ENCODE measurements at places on chromosomes 11 and 22.

- no peak for DNase-seq
These were observed 1.5 kb downstream of the TPBGL start for GRCh38 chr11:75241906-75242644.

GRCh38 chr11:23674866-23675265 lies 814.6 kb upstream of the CCDC179 start:
- no peak for DNase-seq

- no peak for DNase-seq
These were observed 18.2 kb downstream of the THAP12 start for GRCh38 chr11:76362716-76363115.

DNA sequence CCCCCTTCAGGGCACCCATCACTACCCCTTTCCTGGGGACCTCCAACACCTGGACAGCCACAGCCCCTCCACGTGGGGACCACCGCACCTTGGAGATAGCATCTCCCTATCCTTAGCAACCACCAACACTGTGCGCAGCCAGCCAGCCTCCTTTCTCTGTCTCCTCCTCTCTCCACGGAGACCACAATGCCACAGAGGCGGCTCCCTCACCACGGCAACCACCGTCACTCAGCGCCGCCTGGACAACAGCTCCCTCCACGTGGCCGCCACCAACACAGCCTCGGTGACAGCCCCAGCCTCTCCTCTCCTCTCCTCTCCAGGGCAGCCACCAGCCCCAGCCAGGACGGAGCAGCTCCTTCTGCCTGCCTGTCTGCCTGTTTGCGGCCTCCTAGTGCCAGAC lies 10.5 kb downstream of the ELFN2 start:
- no peak for DNase-seq

DNA sequence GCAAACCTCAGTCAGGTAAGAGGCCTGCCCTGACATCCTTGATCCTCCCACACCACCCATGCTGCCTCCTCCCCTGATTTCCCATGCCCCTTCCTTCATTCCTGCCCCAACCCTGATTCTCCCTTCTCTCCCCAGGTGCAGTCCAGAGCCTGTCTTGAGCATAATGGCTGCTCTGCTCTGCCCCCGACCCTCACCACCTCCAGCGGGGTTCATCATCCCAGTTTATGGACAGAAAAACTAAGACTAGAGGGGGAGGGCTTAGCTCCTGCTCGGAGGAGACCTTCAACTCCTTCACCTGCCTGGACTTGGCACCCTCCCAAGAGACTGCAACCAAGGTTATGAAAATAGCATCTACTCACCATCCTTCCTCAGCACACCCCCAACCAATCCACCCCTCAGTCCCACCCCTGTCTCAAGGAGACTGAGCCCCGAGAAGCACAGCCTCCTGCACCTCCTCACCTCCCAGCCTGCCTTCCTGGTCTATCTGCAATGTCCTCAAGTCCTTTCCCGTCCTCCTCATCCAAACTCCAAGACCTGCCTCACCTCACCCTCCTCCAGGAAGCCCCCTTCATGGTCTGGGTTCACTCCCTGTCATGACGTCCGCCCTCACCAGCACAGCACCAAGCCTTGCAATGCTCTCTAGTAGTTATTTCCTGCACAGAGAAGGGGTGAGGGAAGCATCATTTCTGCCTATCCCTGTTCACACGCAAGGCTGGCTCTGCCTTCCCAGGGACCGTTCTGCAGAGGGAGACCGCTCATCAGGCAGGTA lies 103.1 kb downstream of the PDE2A start:
- no peak for DNase-seq

DNA sequence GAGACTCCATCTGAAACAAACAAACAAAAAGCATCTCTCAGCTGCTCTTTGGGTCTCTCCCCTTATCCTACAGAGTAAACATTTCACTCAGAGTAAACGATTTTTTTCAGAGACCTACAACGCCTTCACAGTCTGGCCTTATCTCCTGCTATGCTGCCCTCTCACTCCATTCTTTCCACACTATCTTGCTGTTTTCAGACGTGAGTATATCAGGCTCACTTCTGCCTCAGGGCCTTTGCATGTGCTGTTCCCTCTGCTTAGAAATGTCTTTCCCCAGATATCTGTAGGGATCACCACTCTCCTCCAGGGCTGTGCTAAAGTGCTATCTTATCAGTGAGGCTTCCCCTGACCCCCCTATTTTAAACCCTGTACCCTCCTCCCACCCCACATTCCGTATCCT lies 6.5 kb downstream of the RIBC2 start:
- no peak for DNase-seq

DNA sequence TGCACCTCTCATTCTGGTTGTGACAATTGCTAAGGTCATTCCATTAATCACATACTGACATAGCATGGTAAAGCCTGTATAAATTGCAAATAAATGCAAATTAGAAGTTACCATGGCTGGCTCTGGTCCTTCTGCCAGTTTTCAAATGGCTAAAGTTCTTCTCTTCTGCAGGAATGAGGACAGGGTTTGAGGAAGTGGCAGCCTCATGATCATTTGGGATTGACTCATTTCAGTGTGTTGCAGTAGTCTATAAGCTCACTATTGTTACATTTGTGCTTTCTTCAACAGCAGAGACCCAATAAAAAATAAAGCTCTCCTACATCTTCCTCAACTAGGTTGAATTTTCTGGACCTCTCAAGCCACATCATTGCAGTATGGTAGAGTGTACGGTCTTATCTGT lies 60.3 kb downstream of the NECTIN1 start:
- DNase-seq = no peak

GRCh38 chr11:75627906-75628668 lies 40.8 kb downstream of the MAP6 start:
- no peak for DNase-seq

DNA sequence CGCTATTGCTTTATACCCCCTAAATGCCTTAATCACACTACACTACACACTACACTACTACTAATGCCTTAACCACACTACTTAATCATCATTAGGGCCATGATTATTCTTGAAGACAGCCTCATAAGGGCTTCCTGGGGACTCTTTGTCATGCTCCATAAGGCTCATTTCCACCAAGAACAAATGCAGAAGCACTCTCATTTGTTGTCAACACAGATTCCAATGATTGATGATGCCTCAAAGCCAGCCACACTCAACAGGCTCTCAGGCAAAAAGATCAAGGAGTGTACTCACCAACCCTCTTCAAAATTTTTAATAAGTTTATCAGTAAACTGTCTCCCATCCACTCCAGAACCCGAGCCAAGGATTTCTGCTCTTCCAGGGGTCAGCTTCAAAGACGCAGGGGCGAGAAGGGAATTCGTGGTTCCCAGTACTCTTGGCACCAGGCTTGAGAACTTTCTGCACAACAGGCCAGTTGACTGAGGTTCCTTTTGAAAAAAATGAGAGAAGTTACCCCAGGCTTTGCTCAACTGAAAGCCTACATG lies 204.7 kb upstream of the GUCY1A2 start:
- no peak for DNase-seq

GRCh38 chr11:66902486-66903177 lies 45.8 kb downstream of the LRFN4 start:
- no peak for DNase-seq

DNA sequence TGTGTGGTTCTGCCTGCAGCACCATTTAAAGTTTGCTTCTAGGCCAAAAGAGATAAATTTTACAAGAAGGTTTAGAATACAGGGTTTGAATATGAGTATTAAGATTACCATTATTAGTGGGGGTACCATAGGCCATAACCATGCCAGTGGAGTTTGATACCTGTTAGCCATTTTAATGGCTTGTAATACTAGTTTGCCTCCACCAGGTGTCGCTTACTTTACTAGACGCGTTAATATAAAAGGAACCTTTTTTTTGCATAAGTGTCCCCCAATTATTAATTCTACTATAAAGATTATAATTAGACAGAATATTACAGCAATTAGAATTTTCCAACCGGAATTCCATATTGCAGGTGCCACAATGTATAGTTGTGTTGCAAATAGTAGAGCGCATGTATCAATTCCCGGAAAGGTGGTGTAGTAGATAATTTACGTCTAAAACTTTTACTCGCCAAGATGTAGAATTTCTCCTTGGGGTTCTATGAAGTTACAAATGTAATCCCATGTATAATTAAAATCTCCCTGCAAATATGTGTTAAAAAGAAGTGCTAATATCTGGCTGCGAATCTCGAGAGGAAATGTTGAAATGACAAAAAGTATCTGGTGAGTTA lies 16.1 kb downstream of the MS4A6E start:
- DNase-seq = no peak

DNA sequence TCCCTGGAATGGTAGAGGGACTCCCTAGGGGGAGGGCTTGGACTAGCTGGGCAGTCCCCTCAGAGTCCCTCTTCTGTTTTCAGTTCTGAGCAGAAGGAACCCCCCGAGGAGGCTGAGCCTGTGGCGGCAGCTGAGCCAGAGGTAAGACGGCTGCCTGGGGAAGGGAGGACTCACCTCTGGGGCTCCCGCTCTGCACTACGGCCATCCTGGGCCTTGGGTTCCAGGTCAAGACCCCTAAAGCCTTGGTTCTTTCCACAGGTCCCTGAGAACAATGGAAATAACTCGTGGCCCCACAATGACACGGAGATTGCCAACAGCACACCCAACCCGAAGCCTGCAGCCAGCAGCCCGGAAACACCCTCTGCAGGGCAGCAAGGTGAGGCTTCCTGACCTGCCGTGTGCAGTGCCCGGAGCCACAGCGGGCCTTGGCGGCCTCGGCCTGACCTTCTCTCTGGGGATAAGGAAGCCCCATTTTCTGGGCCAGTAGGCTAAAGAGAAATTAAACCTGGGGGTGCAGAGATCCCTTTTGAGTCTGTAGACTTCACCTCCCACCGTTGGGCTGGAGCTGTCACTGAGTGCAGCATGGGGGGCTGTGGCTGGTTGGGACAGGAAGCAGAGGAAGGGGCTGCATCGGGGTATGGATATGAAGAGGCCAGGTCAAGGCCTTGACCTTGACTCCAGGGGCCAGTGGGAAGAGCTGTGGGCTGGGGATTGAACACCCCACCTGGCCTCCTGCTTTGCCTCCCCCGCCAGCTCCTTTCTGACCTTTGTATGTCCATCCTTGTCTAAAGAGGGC lies 15.0 kb downstream of the INCENP start:
- DNase-seq = no peak

- DNase-seq = no peak
These were observed 38.6 kb downstream of the BLID start for GRCh38 chr11:122077459-122077858.

- DNase-seq = no peak
These were observed 86.8 kb upstream of the TIMP3 start for GRCh38 chr22:32714458-32715430.

DNA sequence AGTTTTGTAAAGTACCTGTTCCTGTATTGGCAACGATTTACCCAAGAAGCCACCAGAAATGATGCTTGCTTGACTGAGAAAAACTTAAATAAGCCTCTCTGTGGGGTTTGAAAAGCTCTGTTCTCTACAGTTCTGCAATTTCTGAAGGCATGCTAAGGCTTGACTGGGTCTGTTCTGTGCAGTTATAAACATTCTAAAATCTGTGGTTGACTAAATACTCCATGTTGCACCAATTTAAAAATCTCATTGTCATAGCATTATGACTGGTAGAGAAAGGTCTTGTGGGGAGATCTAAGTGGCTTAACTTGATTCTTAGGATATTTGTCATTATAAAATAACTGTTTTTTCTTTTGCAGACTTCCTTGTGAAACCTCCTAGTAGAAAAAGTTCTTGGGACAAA lies 73.7 kb downstream of the MTMR3 start:
- DNase-seq = no peak

DNA sequence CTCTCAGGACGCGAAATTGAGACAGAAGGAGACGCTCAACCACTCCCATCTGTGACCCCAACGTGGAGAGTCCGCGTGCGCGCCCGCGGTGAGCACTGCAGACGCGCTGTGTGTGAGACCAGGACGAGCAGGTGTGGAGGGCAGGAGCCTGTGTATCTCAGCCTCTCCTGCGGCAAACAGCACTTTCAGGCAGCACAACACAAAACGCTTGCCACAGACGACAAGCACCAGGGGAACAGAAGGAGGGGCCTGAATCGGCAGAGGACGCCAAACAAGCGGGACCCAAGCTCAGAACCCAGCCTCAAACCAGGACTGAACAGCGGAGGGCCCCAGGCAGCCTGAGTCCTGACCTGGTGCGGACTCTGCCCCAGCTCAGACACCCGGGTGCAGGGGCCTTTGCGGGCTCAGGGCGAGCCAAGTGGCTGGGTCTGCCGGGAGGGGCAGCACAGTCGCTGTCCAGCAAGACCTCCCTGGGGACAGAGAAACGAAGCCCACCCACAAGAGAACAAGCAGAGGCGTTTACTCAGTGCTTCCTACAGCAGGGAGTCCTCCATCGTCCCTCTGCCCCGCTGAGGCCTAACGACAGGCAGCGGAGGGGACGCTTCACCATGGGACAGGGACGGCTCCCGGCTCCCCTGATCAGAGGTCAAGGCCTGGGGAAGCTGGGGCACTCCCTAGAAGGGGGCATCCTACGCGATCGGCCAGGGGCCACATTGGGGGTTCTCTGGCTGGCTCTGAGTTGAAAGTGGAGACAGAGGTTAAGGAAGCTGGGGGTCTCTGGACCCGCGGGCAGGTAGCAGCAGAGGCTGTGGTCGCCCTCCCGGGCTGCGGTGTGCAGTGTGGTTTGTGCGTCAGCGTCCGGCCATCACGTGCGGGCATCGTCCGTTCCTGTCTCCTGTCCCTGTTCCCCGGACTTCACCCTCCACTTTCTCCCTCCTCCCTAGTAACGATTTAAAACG lies 560.8 kb downstream of the BRD1 start:
- DNase-seq = no peak

- peak; percentile 43 for DNase-seq
These were observed 8.1 kb downstream of the PC start for GRCh38 chr11:66950112-66950535.

DNA sequence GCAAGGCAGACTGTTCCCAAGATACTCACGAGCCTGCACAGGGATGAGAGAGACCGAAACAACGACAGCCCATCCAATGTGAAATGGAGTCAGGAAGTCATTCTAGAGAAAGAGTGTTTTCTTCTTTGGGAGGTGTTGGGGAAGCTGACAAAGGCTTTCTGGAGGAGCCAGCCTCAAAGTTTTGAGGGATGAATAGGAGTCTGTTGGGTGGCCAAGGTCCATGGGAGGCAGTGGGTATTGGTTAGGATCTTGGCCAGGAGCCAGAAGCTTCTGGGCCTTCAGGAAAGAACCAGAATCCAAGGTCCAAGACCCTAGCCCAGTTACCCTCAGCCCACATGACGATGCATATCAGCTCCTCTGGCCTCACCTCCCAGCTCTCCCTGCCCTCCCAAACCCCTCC lies 59.9 kb upstream of the SHISAL1 start:
- DNase-seq = no peak

- DNase-seq = no peak
These were observed 5.5 kb upstream of the P2RY6 start for GRCh38 chr11:73266646-73267020.

GRCh38 chr22:34814260-34815025 lies 251.5 kb upstream of the ISX start:
- no peak for DNase-seq

GRCh38 chr22:29306175-29306834 lies at the start of gene GAS2L1:
GAS2L1 (plus strand) TSS chr22:29306650; CDS start chr22:29308106, 1,456 bp downstream.
- peak; percentile 44 for DNase-seq

GRCh38 chr11:8060801-8061554 lies 20.0 kb upstream of the TUB start:
- DNase-seq = no peak

- DNase-seq = peak; percentile 30
These were observed 21.9 kb upstream of the POLD3 start for GRCh38 chr11:74570266-74571061.

GRCh38 chr11:60982184-60982583 lies 10.7 kb downstream of the CD6 start:
- no peak for DNase-seq

- no peak for DNase-seq
These were observed 10.0 kb downstream of the RIBC2 start for GRCh38 chr22:45423524-45423923.

- no peak for DNase-seq
These were observed 48.0 kb downstream of the IGLL5 start for GRCh38 chr22:22935546-22936157.

GRCh38 chr11:44140805-44141204 lies 45.3 kb downstream of the EXT2 start:
- no peak for DNase-seq
